NCI-H1092 (cell line): ENCODE measurements at places on chromosomes 11 and 22.

GRCh38 chr22:39518996-39519680 lies 1.2 kb upstream of the ATF4 start:
- DNase-seq: no peak

DNA sequence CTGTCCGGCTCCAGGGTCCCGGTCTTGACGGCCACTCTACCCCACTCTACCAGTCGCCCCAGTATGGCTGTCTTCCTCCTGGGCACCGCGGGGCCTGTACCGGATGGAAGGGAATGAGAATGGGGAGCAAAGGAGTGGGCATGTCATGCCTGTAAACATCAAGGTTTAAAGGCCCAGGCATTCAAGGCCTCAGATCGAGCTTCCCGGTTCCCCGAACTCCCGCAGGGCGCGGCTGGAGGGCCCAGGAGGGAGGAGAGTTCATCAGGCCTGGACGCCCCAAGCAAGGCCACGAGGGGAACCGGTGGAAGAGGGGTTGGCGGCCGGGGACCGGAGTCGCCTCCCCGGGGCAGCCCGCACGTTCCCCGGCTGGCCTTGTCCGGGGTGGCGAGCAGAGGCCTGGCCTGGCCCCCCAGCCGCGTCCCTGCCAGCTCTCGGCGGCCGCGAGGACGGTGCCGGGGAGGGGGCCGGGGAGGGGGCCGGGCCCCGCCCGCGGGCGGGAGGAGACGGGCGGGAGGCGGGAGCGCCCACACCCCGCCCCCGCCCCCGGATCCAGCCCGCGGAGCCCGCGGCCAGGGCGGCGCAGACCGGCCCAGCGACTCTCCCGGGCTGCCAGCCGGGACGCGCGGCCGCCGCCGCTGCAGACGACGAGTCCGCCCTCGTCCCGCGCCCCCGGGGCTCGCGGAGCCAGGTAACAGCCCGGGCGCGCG lies at the start of gene CDC42EP1:
TSS of gene CDC42EP1 (plus strand) at position 580 of the 707 bp plus-strand sequence. CDS start 5,870 bp downstream, outside the sequence.
- DNase-seq: no peak

- DNase-seq: no peak
Measured at GRCh38 chr11:37597776-37598175, 999.7 kb upstream of the RAG2 start.

DNA sequence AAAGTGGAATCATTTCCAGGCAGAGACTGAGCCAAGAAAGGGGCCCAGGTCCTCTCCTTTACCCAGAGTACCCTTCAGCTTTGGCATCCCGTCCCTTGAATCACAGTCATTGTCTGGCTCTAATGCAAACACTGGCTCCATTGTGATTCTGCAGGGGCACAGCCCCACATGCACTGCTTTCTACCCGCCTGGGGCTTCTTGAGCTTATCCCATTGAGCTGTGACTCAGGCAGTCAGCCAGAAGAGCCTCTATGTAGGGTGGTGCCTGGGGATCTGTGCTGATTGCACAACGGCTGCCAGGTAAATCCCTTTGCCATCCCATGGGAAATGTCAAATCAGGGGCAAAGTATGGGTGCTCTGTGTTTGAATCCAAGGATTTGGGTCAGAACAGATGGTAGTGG lies 88.9 kb downstream of the RASSF10 start:
- DNase-seq: peak; percentile 77

DNA sequence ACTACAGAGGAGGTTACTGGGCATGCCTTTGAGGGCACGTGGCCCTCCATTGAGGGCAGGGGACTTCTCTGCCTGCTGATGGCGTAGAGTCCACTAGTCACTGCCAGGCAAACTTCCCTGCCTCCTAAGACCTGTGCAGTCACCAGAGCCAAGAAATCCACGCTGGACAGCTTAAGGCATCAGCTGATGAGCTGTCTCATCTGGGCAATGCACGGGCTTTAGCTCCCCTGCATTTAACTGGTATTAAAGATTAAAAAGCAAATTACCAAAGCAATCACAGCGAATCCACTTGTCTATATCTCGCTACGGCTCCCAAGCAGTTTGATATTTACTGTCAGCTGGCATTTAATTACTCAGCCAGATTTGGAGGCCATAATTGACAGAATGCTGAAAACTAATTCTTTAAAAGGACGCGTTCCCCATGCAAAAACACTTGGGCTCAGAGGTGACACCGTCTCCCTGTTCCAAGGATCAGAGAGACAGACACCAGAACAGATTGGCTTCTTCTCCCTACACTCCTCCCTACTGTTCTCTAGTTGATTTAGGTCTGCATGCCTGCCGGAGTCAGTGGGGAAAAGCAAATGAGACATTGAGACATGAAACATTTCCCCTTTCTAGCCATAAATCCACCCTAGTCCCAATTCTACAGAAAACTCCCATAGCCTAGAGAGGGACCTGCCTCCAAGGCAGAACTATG lies 68.5 kb downstream of the SPATA19 start:
- no peak for DNase-seq

GRCh38 chr22:46068181-46068592 lies 82.1 kb upstream of the PPARA start:
- DNase-seq: no peak
